ENCODE measurements at places on chromosomes 2 and 18. TPM values are rescaled to one million over a fixed set of nuclear protein-coding genes. Genes with fewer than 3 reads are reported as not detected.

ADCYAP1 gene
- total RNA-seq = not detected

MC2R gene
- not detected for total RNA-seq

CEP76 gene
- total RNA-seq = 7.4 TPM

WDR54 gene
- 36.4 TPM for total RNA-seq

PDE1A gene
- 26.5 TPM for total RNA-seq

BCL2 gene
- 2.5 TPM for total RNA-seq

MARCO gene
- not detected for total RNA-seq

RALBP1 gene
- total RNA-seq = 88.9 TPM

GBX2 gene
- not detected for total RNA-seq

ACTR2 gene
- total RNA-seq = 161 TPM

DNAH7 gene
- total RNA-seq = 0.66 TPM

PARD3B gene
- 15.7 TPM for total RNA-seq

BAZ2B gene
- total RNA-seq = 28.9 TPM

VSNL1 gene
- 0.29 TPM for total RNA-seq

DCC gene
- total RNA-seq = 2.5 TPM

ITSN2 gene
- 33.7 TPM for total RNA-seq

TPO gene
- total RNA-seq = not detected

ST8SIA5 gene
- total RNA-seq = 0.15 TPM

LCT gene
- under 0.01 TPM for total RNA-seq

DYNAP gene
- not detected for total RNA-seq

EPG5 gene
- total RNA-seq = 79.1 TPM

NEU2 gene
- total RNA-seq = not detected
